GM06990 (cell line): ENCODE measurements at places on chromosomes 12 and 14.
A peak's percentile ranks its signal among the peaks of the same experiment; 100 is the strongest.

GRCh38 chr12:25789541-25789944 is 168.9 kb upstream of the RASSF8 start:
- DNase-seq = no peak

- DNase-seq = no peak
These were observed 25.0 kb downstream of the VCPKMT start for GRCh38 chr14:50091240-50091913.

DNA sequence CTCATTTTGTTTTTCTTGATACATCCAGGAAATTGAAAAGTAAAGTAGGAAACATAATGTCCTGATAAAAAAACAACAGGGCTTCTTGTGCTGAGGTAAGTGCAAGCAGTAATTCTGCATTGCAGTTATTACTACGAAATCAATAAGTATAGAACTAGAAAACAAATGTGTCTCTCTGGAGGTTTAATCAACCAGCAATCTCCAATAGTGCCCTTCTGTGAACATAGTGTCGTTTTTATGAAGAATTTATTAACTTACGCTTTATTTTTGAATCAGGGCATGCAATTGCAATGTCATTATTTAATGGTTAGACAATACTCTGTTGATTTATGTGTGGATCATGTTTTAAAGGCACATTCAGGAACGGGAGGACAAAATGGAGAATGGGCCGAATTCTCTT is 494.1 kb upstream of the NOVA1 start:
- no peak for DNase-seq

- DNase-seq = no peak
These were observed 91.5 kb downstream of the ARF6 start for GRCh38 chr14:49984424-49984823.

- DNase-seq = no peak
These were observed 53.9 kb upstream of the STRN3 start for GRCh38 chr14:31080056-31080455.

- no peak for DNase-seq
These were observed 225.4 kb downstream of the GALC start for GRCh38 chr14:87767567-87767901.

GRCh38 chr12:81888961-81889360 is 129.8 kb upstream of the PPFIA2 start:
- DNase-seq = no peak

- DNase-seq = no peak
These were observed 25.5 kb downstream of the NKX2-8 start for GRCh38 chr14:36556811-36557433.

- DNase-seq = no peak
These were observed 34.7 kb upstream of the AMIGO2 start for GRCh38 chr12:47114481-47114892.

DNA sequence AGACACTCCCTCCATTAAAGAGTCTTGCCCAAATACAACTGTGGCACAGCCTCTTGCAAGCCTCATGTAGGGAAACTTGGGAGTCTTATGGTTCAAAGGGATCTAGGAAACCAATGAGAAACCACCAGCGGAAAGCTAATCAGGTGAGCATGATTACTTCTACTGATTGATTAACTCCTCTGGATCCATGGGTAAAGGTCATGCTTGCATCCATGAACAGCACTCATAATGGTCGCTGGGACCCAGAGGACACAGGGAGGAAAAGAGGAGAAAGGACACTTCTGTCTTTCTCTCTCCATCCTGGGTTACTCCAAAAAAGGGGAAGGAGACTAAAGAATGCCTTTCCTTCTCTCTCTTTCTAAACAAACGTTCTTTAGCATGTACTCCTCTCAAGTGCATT is 1397.2 kb downstream of the LRFN5 start:
- no peak for DNase-seq

DNA sequence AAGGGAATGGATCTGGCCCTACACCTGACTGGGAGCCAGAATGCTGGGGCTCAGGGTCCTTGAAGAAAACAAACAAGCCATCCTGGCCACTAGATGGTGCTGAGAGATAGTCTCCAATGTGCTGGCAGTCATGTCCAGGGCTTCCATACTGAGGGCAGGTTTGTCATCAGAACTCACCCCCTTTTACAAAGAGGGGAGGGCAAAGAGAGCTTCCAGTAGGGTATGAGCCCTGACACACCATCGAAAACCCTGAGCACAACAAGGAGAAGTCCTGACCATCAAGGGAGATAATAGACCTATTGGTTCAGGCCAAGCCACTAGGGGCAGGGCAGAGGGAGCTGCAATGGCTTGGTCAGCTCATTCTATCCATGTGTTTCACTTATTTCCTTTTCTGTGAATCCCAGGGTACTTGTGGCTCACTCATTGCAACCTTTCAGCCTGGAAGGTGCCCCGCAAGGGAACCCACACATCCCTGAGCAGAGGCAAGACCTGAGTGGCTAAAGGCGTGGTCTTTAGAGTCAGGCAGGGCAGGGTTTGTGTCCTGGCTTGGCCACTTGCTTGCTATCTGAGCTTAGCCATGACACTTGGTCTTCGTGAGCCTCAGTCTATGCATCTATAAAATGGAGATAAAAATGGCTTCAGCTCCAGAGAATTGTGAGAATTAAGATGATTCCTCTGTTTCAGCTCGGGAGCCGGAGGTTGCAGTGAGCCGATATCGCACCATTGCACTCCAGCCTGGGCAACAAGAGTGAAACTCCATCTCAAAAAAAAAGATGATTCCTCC is 6.2 kb upstream of the PLEKHH1 start:
- peak; percentile 10 for DNase-seq

DNA sequence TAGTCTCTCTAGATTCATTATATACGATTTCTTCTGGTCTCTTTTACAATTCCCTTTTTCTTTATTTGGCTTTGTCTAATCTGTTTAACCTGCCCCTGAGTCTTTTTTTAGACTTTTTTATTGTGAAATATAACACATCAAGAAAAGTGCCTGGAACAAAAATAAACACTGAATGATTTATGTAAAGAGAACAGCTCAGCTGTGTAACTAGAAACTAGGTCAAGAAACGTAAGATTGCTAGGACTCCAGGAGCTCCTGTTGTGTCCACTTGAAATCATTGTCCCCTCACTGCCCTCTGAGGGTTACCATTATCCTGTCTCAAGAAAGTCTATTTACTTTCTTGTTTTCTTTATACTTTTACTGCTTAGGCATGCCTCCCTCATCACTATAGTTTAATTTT is 23.1 kb downstream of the EXD2 start:
- DNase-seq = no peak

GRCh38 chr12:20390846-20391245 is 22.5 kb downstream of the PDE3A start:
- DNase-seq = no peak

DNA sequence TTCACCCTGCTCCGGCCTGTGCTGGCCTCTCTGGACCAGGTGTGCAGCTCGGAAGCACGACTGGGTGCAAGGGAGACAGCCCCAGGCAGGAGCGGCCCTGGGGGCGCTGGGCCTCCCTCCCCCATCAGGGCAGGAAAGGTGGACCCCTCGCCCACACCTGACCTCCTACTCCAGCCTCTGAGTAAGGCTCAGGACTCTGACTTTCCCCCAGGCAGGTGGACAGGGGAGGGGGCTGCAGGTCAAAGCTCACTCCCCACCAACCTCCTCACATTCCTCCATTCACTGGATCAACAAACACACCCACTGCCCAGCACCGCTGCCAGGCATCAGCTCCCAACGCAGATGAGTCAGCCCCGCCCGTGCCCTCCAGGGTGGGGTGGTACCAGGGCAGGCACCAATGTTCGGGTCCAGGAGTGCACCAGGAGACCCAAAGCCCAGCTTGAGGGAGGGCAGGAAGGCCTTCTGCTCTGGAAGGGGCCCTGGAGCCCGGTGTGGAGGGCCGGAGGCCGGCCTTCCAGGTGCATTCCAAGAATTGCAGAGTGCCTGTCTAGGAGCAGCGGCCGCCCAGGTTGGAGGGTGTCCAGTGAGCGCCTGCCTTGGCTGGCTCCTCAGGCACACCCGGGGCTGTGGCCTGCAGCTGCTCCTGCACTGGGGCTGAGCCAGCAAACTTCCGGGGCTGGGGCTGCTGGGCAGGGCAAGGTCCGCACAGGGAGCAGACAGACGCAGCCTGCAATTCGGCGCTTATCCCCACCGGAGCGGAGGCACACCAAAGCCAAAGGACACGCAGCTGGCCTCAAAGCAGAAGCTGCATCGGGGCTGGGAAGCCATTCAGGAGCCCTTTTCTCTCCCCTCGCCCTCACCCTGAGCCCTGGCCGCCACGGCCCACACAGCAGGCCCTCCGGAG is 1.6 kb upstream of the INF2 start:
- DNase-seq = no peak

- no peak for DNase-seq
These were observed 87.5 kb downstream of the SLC6A15 start for GRCh38 chr12:84825149-84825548.

- no peak for DNase-seq
These were observed 6.0 kb downstream of the CKB start for GRCh38 chr14:103516426-103517173.
